ENCODE measurements at places on chromosomes 13 and 19. TPM values are rescaled to one million over a fixed set of nuclear protein-coding genes. Genes with fewer than 3 reads are reported as not detected.

DNA sequence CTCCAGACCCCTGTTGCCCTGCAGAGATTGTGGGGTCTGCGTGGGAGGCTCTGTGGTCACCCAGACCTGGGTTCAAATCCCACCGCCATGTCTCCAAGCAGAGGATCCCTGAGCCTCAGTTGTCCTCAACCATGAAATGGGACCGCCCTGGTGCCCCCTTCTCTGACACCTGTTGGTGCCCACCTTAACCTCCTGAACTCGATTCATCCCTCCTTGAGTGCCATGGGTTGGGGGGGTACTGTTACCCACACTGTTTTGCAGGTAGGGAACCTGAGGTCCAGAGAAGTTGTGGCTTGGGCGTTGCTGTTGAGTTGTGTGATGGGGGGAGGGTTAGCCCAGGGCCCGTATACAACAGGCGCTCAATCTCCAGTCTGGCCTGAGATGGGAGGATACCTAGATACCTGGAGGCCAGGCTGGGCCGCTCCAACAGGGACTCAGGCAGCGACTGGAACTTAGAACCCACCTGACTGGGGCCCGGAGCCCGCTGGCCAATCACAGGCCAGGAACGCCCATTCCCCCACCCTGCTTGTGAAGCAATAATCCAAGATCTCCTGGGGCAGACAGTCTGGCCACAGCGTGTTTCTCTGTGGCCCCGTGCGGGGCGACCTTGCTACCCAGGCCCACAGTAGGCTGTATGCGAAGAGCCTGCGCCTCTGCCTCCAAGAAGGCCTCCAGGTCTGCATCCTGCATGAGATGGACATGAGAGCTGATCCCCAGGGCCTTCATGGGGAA is 2.8 kb downstream of the ARID3A start:
- no peak for DNase-seq

GRCh38 chr19:8132858-8133458 is 16.4 kb downstream of the FBN3 start:
- no peak for DNase-seq

DNA sequence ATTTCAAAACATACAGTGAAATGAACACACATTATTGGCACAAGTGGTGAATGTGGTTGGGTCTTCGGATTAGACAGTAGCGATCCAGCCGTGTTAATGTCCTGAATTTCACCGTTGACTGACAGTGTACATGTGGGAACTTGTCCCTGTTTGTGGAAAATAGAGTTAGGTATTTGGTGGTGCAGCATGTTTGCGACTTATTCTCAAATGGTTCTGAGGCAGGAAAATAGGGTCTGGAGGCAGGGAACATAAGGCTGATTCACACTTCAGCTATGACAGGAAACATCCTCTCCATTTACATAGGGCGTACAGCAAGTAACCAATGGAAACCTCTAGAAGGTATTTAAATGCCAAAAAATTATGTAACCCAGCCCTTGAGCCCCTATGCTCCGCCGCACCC is 4.2 kb downstream of the LGALS7B start:
- peak; percentile 50 for DNase-seq

GRCh38 chr13:45989607-45990006 is 62.9 kb downstream of the ZC3H13 start:
- no peak for DNase-seq

- no peak for DNase-seq
Measured at GRCh38 chr13:37889102-37889501, 19.5 kb upstream of the TRPC4 start.

DNA sequence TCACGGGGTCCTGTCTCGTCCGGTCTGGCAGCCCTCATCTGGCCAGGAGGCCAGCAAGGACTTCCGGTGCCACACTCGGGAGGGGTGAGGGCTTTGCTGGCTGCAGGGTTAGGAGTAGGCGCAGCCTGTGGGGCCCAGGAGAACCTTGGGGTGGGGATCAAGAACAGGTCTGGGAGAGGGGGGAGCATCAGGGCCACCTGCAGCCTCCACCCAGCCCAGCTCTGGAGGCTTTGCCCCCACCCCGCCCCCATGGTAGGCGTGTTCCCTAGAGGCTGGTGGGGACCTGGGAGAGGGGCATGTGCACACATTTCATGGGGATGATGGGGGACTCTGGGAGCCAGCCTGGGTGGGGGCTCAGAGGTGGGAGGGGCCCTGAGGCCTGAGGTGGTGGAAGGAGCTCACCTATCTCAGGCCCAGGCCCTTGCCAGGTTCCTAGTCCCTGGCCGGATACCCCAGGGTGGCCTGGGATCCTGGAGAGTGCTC is 23.3 kb downstream of the WTIP start:
- no peak for DNase-seq

DNA sequence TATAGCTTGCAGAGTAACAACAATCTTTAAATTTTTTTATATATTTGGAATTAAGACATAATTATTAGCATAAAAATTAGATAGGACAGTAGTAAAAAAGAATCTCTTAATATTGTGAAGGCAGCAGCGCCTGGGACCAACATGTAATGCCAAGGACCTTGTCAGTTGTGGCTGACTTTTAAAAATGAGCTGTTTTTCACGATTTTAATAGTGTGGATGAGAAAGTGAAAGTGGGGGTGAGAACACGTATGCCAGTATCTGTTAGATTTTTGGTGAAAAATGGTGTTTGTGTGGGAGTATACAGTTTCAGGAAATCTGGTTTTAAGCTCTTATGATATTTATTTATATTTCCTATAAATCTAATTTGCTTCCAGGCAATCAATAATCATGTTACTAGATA is 125.2 kb downstream of the LMO7 start:
- no peak for DNase-seq

DNA sequence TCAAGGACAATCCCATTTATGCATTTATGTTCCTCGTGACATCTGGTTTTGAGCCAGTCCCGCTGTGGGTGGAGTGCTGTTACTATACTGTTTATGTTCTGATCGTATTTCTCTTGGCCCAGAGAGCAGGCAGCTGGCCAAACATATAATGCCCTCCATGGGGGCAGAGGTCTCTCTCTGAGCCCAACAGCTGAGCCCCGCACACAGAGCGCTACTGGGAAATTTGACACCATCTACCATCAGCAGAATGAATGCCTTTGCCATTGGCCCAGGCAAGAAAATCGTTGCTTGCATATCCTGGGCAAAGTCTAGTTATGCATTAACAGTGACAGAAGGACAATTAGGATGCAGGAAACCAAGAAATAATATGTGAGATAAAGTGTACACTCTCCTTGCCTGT is 126.8 kb upstream of the CACNA1A start:
- DNase-seq: peak; percentile 43

DNA sequence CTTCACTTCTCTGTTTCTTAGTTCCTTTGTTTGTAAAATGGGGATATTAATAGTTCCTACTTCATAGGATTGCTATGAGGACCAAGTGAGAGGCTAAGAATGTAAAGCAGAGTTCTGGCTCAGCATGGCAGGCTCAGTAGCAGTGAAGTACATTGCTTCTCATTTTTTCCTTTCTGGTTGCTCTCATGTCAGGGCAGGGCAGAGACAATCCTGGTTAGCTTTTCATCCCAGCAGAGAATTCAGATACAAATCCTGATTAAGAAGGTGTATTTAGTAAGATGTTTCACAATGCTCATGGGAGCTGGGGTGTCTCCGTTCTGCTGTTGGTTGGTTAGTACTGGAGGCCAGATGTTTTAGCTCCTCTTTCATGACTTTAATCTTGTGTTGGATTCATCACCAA is 42.9 kb downstream of the WASF3 start:
- DNase-seq: no peak

- no peak for DNase-seq
Measured at GRCh38 chr19:35396240-35396885, 25.5 kb downstream of the GPR42 start.

The C19orf85 gene
- not detected for total RNA-seq

The UBE2L5 gene
- 0.99 TPM for total RNA-seq

The PROZ gene
- total RNA-seq: not detected

All from skin of body (tissue), 3 donors.